Activated CD4-positive, alpha-beta T cell treated with anti-CD3 and anti-CD28 coated beads for 48 hours (primary cell): ENCODE measurements at places on chromosomes 2 and 18.

DNA sequence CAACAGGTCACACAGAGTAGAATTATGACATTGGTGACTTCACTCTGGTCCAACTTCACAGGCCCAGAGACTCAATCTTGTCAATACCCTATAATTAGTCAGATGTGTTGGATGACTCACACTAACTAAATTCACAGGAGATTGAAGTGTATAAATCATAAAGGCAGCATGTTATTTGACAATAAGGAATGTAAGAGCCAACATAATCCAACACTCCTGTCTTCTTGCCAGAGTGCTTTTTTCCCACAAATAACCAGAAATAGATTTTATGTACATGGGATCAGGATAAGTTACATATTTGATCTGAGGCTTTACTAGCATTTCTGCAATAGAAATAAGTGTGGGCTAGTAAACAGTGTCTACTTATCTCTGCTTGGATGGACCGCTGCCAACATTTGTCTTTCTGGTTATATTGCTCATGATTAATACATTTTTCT, 42.2 kb upstream of the ZSWIM2 start:
- no peak for DNase-seq

DNA sequence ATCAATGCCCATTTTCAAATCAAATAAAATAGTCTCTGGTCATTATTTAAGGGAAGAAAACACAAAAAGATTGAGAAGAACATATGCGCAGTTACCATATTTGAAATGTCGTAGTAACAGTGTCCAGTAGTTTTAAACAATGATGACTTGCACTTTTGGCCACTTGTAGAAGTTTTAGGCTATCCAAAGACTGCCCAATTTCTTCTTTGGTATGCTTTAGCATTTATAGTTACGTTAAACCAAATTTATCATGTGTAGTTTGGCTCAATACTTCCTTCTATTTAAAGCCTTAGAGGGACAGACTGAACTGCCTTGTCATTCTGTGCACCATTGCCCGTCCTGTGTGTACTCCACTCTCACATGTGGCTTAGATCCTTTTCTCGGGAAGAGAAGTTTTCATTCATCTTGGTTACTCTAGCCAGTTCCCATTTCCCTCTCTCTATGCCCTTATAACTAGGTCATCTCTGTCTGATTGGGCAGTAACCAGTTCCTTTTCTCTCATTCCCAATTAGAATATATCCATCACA, 84.8 kb upstream of the TTN start:
- no peak for DNase-seq

DNA sequence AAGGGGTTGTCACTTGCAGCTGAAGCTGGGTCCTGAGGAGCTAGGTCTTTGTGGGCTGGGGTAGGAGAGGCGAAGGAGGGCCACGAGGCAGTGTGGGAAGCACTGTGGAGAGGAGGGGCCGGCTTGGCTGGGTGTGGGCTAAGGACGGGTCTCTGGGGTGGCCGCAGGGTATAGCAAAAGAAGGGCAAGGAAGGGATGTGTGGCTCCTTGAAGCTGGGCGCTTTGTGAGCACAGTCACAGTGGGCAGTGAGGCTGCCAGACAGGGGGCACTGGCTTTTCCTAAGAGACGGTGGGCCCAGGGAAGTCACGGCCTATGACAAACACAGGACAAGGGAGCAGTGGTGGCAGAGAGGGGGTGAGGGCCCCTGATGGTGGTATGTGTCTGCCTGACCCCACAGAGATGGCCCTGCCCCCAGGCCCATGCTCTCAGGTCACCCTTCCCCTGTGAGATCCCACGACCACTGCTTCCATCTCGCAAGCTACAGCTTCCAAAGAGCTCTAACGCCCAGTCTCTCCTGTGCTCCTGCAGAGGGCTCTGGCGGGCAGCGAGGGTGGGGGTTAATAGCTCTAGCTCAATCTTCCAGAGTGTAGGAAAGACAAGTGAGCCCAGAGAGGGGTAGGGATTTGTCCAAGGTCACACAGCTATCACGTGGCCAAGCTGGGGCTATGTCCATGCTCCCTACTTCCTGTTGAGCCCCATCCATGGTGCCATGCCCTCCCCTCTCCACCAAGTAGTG, 32.4 kb downstream of the KCNK3 start:
- DNase-seq: no peak

GRCh38 chr2:55099878-55100820, 49.9 kb upstream of the RTN4 start:
- no peak for DNase-seq

DNA sequence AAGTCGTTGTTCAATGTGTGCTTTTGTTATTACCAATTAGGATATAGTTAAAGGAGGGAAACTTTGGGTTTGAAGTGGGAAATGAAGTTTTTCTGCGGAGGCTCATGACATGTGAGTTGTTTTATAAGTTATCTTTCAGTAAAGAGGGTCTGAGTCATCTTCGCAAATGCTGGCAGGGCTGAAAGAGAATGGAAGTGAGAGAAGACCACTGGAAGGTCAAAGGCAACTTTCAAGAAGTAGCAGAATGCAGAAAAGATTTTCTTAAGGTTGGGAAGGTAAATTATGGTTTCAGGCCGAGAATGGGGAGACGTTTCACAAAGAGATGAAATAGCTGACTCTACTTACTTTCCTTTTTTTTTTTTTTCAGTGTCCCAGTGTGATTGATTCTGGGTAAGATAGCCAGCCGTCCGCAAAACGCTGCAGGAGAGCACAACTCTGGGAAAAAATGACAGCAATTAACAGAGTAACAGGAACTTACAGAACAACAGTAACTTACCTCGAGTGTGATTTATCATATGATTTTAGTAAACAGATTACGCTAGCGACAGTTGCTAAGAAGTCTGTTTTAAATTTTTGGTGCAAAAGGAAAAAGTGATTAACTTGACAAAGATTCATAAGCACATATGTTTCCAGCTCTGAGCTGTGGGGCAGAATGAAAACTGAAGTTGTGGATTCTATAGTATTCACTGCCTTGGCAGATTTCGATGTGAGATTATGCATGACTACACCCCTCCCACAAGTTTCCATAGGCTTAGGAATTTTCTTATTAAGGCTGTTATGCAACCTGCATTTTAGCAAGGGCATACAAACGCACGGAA, 46.8 kb upstream of the ACTR3 start:
- DNase-seq: no peak

GRCh38 chr2:95047629-95048510, 22.4 kb downstream of the MAL start:
- DNase-seq: no peak

DNA sequence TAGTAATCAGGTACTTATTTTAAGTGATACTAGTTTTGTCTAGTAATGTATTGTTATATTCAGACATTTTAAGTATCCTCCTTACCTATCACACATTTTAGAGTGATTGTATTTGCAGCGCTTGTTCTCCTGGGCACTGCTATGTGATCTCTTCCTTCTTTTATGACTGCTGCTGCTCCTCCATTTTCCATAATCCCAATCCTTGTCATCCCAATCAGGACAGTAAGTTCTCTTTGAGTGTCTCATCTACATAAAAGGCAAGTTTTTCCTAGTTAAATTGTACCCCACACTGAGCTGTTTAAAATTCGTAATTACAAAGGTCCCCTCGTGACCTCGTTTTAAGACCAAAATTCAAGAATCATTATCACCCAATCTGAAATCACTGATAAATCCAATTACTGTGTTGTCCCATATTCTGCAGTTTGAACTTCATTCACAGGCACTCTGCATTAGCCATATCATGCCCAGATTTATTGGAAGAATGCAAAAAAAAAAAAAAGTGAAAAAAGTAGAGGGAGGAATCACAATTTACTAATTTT, 2.8 kb downstream of the CLK1 start:
- no peak for DNase-seq

- DNase-seq: no peak
These were observed 193.0 kb upstream of the NETO1 start for GRCh38 chr18:73060666-73061288.

DNA sequence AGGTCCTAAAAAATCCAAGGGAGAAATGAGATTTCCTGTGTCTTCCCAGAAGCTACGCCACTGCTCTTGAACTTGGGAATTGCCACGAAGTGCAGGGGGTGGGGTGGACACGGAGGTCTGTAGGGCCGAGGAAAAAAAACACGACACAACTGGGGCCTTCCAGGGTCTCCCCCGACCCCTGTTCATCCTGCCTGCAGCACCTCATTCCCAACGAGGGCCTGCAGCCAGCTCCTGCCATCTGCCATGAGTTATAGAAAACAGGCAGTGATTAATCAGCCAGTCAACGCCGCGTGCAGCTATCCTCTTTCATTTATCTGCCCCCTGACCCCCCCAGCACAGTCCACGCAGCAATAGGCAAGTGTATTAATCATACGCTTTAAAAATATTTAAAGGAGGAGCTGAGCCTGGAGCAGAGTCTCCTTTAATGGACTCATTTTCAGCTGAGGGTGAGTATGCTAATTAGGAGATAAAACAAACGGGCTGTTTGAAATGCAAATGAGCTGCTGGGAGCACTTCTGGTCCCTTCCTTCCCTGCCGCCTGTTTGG, 209.9 kb downstream of the TFCP2L1 start:
- peak; percentile 81 for DNase-seq

- DNase-seq: no peak
These were observed 167.4 kb upstream of the STON1 start for GRCh38 chr2:48362515-48362914.

DNA sequence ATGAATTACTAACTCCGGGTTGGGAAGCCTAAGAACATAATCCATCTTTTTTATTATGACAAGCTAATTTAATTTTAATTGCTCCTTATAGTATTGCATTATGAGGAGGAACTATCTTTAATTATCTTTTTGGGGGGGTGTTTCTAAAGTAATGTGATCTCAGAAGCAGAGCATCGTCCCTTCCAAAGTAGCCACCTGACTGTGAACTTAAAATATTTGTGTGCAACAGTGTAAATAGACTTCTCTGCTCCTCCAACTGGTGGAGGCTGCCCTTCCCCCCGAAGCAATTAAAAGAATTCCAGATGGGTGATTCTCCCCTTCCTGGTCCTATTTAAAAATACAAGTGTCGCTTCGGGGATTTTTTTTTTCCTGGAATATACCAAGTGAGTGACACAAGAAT, 55.7 kb downstream of the TCF7L1 start:
- DNase-seq: no peak

DNA sequence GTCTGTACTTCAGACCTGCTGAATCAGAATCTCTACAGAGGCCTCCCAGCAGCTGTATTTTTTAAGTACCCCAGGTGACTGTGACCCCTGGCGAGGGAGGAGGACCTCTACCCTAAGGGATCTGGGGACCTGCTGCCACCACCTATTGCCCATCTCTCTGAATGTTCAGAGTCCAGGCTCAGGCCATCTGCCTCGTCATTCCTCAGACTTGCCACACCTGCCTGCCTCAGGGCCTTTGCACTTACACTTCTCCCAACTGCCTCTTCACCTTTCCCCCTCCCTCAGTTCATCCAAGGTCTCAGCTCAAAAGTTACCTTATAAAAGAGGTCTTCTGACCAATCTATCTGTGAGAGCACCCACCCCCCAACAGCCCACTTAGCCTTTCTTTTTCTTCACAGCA, 21.5 kb downstream of the UXS1 start:
- no peak for DNase-seq

DNA sequence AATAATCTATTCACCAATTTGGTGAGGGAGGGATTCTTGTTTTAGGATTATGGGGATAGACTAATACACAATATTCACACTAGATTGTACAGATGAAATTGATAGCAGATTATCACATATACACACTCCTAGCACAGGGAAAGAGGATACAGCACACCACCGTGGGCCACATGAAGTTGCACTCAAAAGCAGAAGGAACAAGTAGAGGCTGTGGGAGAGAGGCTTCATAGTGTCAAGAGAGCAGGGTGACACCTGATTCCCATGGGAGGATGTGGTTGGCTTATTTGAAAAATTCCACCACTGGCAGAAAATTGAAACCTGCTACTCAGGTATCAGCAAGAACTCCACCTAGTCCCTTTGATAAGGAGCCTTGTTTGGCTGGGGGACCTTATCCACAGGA, 395.6 kb downstream of the SPAG16 start:
- no peak for DNase-seq

DNA sequence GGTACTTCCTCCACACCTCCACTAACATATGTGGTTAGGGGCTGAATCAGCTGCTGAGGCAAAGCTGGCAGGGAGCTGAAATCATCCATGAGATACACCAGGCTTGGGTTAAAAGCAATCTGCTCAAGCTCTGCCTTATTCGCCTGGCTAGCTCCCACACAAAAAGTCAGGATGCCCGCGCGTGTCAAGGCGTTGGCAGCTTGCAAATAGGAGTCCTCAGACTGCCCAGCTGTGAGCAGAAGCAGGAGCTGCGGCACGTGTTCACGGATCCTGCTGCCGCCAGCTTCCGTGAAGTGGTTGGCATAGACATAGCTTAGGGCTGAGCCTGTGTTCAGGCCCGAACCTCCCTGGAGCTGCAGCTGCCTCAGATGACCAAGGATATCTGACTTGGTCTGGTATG, 35.3 kb downstream of the COL6A3 start:
- no peak for DNase-seq

GRCh38 chr2:151260573-151261230, 961 bp downstream of the RBM43 start:
- DNase-seq: no peak

GRCh38 chr2:149388120-149388816, 57.9 kb downstream of the LYPD6 start:
- DNase-seq: no peak

DNA sequence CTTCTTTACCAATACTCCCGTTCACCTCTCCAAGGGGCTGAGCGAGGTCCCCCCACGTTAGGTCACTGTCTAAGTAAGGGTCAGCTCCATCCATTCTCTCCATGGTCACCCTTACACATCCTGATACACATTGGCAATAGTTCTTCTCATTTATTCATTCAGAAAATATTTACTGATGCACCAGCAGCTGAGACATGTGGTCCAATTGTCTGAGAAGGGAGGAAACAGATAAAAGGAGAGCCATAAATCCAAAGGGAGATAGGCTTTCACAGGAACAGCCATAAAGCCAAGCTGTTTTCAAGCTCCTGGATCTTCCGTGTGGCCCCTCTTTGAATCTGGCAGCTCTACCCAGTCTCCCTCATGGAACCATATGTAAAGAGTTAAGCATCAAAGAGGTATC, 121.2 kb downstream of the TXNL1 start:
- DNase-seq: no peak

DNA sequence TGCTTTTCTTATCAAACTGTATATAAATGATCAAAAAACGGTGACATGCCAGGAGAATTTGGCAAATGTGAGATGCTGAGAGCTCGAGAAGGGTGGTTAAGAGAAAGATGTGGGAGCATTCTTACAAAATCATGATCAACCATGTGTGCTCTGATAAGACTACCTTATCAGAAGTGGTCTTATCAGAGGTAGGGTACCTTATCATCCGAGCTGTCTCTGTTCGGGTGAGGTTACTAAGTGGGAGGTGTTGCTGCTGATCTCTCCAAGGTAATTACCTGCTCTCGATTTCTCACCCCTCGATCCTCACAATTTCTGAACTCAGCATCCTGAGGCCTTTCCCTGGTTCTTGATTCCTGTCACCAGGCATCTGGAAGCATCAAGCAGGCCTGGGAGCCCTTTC, 813.0 kb upstream of the ID2 start:
- no peak for DNase-seq

DNA sequence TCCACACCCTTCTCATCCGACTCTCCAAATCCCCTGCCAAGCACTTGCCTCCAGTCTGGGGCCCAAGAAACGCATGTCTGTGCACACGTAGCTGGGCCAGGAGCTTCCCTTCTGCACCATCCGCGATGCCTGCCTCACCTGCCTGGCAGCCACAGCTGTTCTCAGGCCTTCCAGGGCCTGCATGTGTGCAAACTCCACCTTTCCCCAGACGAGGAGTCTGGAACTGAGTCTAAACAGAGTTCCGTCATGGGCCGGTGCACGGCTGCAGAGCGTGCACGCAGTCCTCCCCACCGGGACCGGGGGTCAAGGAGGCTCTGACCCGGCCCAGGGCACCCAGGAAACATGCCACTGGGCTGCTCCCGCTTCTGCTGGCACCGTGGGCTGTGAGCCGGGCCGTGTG, 66.8 kb upstream of the SALL3 start:
- DNase-seq: no peak

GRCh38 chr2:241815477-241816430, 6.8 kb downstream of the NEU4 start:
- DNase-seq: no peak
